ENCODE measurements at places on chromosomes 11 and 22. TPM values are rescaled to one million over a fixed set of nuclear protein-coding genes. Genes with fewer than 3 reads are reported as not detected.

ESAM gene
- total RNA-seq, result 0.08 TPM

HTR3A gene
- not detected for total RNA-seq

TUBA8 gene
- total RNA-seq, result 12.6 TPM

LRRC10B gene
- total RNA-seq, result not detected

FAT3 gene
- 1.0 TPM for total RNA-seq

RNF141 gene
- 29.6 TPM for total RNA-seq
